ENCODE measurements at places on chromosomes 7 and 10.

DNA sequence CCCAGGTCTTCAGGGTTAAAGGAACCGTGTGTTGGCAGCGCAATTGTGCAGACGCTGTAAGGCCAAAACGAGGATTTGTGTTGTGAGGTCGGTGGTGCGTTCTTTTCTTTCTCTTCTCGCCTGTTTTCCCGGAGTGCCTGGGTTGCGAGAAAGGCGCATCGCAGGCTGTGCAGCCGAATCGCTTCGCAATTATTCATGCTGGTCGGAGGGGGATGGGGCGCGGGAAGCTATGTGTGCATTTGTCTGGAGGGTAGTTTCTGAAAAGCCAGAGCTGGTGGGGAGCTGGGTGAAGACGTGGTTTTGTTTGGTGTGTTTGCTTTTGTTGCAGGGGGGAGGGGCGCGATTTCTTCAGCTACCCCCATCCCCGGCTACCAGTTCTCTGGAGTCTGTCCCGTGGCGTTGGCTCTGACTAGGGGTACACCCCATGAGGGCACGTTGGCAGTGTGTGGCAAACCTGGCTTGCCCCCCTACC lies 2.1 kb downstream of the MXI1 start:
- H3K27ac ChIP-seq = peak overlapping the region; percentile 93
- H3K4me3 ChIP-seq = peak overlapping the region; percentile 73
- peak; percentile 87 for DNase-seq
- H3K4me1 ChIP-seq = peaks cover 15% of the 10 kb centered on the region
- no peaks in the 10 kb centered on the region for H3K36me3 ChIP-seq

- peaks cover 31% of the 10 kb centered on the region for H3K36me3 ChIP-seq
- no peak for DNase-seq
- H3K4me3 ChIP-seq = no peak overlapping the region
- H3K27me3 ChIP-seq = no peaks in the 10 kb centered on the region
These were observed 90.4 kb downstream of the DYNC2I1 start for GRCh38 chr7:158946771-158947170.

DNA sequence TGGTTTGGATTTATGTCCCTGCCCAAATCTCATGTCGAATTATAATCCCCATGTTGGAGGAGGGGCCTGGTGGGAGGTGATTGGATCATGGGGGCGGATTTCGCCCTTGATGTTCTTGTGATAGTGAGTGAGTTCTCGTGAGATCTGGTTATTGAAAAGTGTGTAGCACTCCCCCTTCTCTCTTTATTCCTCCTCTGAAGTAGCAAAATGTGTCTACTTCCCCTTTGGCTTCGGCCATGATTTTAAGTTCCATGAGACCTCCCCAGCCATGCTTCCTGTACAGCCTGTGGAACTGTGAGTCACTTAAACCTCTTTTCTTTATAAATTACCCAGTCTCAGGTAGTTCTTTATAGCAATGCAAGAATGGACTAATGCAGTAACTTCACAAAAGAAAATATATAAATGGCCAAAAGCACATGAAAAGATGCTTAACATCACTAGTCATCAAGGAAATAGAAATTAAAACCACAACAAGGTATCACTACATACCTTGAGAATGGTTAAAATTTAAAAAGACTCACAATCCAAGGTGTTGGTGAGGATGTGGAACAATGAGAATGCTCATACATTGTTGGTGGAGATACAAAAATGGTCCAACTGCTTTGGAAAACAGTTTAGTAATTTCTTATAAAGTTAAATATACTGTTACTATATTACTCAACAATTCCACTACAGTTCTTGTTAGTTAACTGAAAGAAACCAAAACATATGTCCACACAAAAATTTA lies 218.7 kb downstream of the SNX10 start:
- H3K4me1 ChIP-seq = peaks cover 19% of the 10 kb centered on the region
- H3K27me3 ChIP-seq = no peaks in the 10 kb centered on the region
- H3K4me3 ChIP-seq = no peak overlapping the region
- H3K36me3 ChIP-seq = no peaks in the 10 kb centered on the region
- no peak for DNase-seq
- H3K27ac ChIP-seq = no peak overlapping the region

DNA sequence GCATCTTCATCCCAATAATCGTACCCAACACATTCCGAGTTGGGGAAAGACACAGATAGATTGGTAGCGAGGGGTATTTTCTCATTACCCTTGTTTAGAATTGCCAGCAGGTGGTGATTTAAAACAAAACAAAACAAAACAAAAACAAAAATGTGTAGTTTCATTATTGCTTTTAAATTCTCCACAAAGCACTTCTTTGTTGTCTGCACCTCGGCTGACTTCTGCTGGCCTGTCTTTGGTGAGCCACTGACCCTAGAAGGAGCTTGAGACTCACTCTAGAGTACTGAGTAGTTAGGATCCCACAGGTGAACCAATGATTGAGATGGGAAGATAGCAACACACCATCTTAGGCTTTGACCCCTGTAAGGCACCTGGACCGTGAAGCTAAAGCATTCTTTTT lies 105.4 kb upstream of the BET1 start:
- no peak overlapping the region for H3K4me3 ChIP-seq
- no peak overlapping the region for H3K27ac ChIP-seq
- H3K27me3 ChIP-seq = no peaks in the 10 kb centered on the region
- H3K36me3 ChIP-seq = no peaks in the 10 kb centered on the region
- no peaks in the 10 kb centered on the region for H3K4me1 ChIP-seq
- no peak for DNase-seq

- peak overlapping the region; percentile 48 for H3K27ac ChIP-seq
- H3K4me1 ChIP-seq = peaks cover 38% of the 10 kb centered on the region
- no peaks in the 10 kb centered on the region for H3K36me3 ChIP-seq
- DNase-seq = no peak
- no peaks in the 10 kb centered on the region for H3K27me3 ChIP-seq
These were observed 877.6 kb downstream of the LRMDA start for GRCh38 chr10:76309070-76309469.

- H3K4me3 ChIP-seq = no peak overlapping the region
- H3K4me1 ChIP-seq = no peaks in the 10 kb centered on the region
- no peaks in the 10 kb centered on the region for H3K36me3 ChIP-seq
- H3K27me3 ChIP-seq = no peaks in the 10 kb centered on the region
- DNase-seq = no peak
These were observed 8.3 kb upstream of the PRKAG2 start for GRCh38 chr7:151885202-151885580.

DNA sequence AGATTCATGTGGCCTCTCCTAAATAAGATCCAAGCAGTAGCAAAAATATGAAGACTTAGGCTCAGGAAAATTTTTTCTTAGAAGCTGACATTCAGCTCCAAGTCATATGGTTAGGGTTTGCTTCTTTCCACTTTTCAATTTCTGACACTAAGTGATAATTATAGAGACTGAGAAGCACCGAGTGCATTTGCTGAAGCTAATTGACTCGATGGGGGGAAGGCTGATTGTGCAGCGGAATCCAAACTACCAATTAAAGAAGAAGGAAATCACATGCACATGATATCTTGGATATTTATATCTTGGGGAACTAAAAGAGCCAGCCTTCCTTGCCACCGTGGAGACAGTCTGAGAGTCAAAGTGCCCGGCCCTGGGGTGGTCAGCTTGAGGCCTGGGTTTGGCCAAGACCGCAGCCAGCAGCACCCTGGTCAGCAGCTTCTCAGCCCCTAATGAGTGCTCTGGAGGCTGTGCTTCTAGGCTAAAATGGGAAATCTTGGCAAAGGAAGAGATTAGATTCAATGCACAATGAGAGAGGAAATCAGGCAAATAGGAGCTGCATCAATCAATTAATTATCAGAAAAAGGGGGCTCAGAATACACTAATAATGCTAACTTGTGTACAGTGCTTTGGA lies 589.3 kb downstream of the NRG3 start:
- H3K4me3 ChIP-seq = no peak overlapping the region
- DNase-seq = no peak
- H3K4me1 ChIP-seq = peaks cover 7% of the 10 kb centered on the region
- H3K36me3 ChIP-seq = no peaks in the 10 kb centered on the region

DNA sequence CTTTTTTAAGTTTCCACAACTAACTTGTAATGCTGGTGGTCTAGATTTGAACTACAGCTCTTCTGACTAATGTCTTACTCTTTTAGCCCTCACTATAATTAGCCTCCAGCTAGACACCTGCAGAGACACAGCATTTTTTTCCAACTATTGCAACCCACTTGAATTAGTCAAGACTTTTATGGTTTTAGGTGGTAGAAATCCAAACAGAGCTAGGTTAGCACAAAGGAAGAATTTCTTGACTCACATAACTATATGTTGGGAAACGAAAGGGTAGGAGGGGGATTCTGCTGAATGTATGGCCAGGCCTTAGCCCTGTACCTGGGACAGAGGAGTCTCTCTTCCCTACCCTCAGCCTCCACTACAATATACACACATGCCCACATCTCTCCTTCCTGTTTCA lies 586.1 kb downstream of the INHBA start:
- no peaks in the 10 kb centered on the region for H3K36me3 ChIP-seq
- no peaks in the 10 kb centered on the region for H3K4me1 ChIP-seq
- H3K27me3 ChIP-seq = no peaks in the 10 kb centered on the region
- no peak overlapping the region for H3K4me3 ChIP-seq

DNA sequence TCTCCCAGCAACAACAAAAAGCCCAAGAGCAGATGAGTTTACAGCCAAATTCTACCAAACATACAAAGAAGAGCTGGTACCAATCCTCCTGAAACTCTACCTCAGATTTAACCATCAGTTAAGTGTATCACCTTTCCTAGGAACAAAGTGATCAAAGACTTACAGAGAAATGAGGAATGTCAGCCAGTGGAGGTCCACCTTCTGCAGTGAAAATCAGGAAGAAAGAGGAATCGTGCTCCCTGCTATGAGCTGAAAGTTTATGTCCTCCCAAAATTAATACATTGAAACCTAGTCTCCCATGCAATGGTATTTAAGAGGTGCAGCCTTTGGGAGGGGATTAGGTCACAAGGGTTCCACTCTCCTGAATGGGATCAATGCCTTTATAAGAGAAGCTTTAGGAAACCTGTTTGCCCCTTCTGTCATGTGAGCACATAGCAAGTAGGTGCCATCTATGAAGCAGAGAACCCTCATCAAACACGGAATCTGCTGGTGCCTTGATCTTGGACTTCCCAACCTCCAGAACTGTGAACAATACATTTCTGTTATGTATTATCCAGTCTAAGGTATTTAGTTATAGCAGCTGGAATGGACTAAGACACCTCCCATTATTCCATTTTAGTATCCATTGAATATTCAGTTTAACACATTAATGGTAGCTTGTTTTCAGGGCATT lies 139.0 kb upstream of the FZD8 start:
- no peaks in the 10 kb centered on the region for H3K27me3 ChIP-seq
- H3K4me3 ChIP-seq = no peak overlapping the region
- H3K36me3 ChIP-seq = no peaks in the 10 kb centered on the region
- H3K4me1 ChIP-seq = peaks cover 10% of the 10 kb centered on the region
- no peak for DNase-seq

- H3K4me1 ChIP-seq = peaks cover 8% of the 10 kb centered on the region
- no peaks in the 10 kb centered on the region for H3K27me3 ChIP-seq
- no peak overlapping the region for H3K27ac ChIP-seq
- H3K4me3 ChIP-seq = no peak overlapping the region
- H3K36me3 ChIP-seq = no peaks in the 10 kb centered on the region
- no peak for DNase-seq
These were observed 72.2 kb downstream of the TBXAS1 start for GRCh38 chr7:139901056-139901795.

GRCh38 chr10:49055221-49055849 lies 60.0 kb downstream of the VSTM4 start:
- no peaks in the 10 kb centered on the region for H3K4me1 ChIP-seq
- H3K27ac ChIP-seq = no peak overlapping the region
- no peaks in the 10 kb centered on the region for H3K27me3 ChIP-seq

DNA sequence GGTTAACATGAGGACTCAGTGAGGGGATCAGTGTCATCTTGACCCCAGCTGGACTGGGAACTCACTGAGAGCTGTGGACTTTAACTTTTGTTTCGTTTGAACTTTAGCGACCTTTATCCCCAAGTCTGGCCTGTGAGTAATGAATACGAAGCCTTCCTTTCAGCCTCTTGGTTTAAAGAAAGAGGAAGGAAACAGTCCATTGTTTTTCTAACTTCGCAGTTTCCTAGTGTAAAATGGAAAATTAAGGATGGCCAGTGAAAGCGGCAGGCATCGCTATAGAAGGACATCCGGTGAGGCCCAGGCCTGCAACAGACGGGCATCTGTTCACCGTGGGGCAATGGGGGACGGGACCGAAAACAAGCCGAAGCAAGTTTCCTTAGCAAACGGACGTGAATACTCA lies 44.1 kb upstream of the ADO start:
- peak; percentile 36 for DNase-seq
- no peak overlapping the region for H3K27ac ChIP-seq
- no peaks in the 10 kb centered on the region for H3K4me1 ChIP-seq

GRCh38 chr7:158428131-158428836 lies 159.3 kb downstream of the PTPRN2 start:
- no peaks in the 10 kb centered on the region for H3K36me3 ChIP-seq
- H3K4me3 ChIP-seq = no peak overlapping the region
- H3K4me1 ChIP-seq = peaks cover 15% of the 10 kb centered on the region
- H3K27ac ChIP-seq = no peak overlapping the region
- H3K27me3 ChIP-seq = no peaks in the 10 kb centered on the region

All from stomach (tissue), 19 donors.